Right cardiac atrium (tissue), 5 donors: ENCODE measurements at places on chromosomes 1 and 21. TPM values are rescaled to one million over a fixed set of nuclear protein-coding genes. Genes with fewer than 3 reads are reported as not detected.

The TFF2 gene
- not detected for total RNA-seq

- DNase-seq, result no peak
Measured at GRCh38 chr21:31140676-31141075, 102.4 kb upstream of the KRTAP19-8 start.

- peak; percentile 73 for DNase-seq
Measured at GRCh38 chr1:182235952-182236650, 155.5 kb downstream of the GLUL start.

- DNase-seq, result no peak
Measured at GRCh38 chr1:166685200-166685599, 154.1 kb upstream of the POGK start.
